ENCODE measurements at places on chromosomes 13 and 19.
A peak's percentile ranks its signal among the peaks of the same experiment; 100 is the strongest.

- no peak for DNase-seq
These were observed 280.5 kb downstream of the UQCRFS1 start for GRCh38 chr19:28932446-28932845.

- peak; percentile 96 for DNase-seq
These were observed 35.9 kb downstream of the COG3 start for GRCh38 chr13:45500492-45501174.

- DNase-seq = no peak
These were observed 25.2 kb downstream of the IGFL1 start for GRCh38 chr19:46254776-46255175.

DNA sequence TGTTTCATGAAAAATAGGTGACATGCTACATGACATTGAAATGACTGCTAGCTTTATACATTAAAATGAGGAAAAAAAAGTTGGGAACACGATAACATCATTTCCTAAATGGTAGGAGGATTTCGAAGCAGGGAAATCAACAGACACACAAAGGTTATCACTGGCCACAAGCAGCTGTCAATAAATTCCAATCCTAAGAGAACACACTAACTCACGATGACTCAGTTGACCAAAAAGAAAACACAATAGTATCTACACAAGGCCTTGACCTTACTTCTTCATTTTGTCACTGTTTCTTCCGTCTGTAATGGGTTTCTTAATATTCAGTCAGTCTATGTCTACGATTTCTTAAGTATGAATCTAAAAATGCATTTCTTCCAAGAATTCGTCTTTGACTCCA, 36.5 kb downstream of the STARD13 start:
- DNase-seq = peak; percentile 81

DNA sequence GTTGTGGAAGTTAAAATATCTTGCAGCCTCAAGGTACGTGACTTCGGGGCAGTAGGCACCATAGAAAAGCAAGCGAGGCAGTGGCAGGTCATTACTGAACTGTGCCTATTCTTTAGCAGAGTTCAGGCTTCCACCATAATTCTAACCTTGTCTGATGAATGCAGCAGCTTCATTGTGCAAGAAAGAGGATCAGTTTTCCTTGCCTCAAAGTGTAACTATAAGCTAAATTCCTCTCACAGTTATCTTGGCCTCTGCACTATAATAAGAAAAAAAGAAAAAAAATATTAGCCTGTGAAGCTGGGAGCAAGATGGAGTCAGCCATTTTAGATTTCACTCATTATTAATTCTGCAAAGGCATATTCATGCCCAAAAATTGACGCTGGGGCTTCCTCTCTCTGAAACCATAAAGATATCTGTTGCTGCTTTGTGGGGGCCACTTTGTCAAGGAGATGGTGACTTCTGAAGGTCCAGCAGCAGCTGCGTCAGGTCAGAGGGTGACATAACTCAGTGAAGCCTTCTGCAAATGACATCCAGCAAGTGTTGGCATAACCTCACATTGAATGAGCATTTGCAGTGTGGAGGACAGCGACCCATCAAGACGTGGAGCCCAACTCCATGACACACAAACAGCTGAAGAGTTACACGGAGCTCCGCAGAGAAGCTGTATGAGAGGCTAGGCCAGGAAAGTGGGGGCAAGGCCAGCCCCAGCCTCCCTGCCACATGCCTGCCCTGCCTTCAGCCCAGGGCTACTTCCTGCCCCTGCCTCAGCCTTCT, 23.1 kb upstream of the SACS start:
- peak; percentile 28 for DNase-seq

DNA sequence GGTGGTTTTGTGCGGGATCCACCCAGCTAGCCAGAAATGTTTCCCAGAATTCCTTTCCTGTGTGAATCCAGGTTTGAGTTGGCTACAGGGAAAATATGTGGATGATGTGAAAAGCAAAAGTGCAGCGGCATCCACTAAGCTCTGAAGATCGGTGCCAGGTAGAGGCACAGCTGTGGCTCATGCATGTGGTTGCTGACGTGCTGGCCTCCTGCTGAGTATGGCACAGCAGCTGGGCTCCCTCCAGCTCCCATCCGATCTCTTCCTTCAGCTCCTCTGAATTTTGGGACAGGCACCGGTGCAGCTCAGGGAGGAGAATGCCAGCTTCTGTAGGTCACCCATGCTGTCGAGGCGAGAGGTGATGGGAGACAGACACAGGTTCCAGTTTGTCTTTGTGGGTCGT, 84.0 kb upstream of the GSX1 start:
- DNase-seq = no peak

- DNase-seq = peak; percentile 89
These were observed 314.2 kb downstream of the DLEU7 start for GRCh38 chr13:50529154-50529882.

DNA sequence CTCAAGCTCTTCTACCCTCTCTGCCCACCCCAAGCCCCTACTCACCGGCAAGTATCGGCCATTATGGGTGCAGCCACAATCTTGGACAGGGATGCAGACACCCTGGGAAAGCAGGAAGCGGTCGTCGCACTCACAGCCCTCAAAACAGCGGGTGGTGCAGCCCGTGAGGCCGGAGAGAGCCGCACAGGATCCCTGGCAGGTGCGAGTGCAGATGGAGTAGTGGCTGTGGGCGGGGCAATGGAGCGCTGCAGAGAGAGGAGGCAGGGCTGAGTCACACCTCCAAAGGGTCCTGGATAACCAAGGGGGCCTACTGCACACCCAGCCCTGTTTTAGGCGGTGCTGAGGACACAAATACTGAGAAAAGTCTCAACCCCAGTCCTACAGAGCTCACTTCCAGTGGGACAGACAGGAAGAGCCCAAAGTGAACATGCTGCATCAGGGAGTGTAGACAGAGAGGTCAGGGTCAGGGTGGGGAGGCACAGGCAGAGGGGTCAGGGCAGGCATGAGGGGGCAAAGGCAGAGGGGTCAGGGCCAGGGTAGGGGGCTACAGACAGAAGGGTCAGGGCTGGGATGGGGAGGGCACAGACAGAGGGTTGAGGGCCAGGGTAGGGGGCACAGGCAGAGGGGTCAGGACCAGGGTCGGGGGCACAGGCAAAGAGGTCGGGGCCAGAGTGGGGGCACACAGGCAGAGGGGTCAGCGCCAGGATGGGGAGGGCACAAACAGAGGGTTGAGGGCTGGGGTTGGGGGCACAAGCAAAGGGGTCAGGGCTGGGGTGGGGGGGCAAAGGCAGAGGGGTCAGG, 24.2 kb upstream of the FBL start:
- DNase-seq = no peak

DNA sequence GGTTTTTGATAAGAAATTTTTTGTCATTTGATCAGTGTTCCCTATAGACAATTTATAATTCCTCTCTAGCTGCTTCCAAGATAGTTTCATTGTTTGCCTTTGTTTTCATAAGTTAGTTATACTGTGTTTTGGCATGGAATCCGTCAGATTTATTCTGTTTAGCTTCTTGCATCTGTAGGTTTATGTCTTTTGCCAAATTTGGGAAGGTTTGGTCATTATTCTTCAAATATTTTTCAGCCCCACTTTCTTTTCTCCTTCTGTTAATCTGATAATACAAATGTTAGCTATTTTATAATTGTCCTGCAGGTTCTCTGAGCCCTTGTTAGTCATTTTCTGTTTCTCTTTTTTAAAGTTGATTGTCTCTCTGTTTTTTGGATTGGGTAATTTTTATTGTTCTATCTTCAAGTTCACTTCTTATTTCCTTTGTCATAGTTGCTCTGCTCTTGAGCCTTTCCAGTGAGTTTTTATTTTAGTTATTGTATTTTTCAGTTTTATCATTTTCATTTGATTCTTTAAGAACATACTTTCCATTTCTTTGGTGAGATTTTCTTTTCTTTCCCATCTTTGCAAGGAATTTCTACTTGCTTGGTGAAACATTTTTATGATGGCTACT, 5.9 kb upstream of the FCGBP start:
- DNase-seq = no peak

DNA sequence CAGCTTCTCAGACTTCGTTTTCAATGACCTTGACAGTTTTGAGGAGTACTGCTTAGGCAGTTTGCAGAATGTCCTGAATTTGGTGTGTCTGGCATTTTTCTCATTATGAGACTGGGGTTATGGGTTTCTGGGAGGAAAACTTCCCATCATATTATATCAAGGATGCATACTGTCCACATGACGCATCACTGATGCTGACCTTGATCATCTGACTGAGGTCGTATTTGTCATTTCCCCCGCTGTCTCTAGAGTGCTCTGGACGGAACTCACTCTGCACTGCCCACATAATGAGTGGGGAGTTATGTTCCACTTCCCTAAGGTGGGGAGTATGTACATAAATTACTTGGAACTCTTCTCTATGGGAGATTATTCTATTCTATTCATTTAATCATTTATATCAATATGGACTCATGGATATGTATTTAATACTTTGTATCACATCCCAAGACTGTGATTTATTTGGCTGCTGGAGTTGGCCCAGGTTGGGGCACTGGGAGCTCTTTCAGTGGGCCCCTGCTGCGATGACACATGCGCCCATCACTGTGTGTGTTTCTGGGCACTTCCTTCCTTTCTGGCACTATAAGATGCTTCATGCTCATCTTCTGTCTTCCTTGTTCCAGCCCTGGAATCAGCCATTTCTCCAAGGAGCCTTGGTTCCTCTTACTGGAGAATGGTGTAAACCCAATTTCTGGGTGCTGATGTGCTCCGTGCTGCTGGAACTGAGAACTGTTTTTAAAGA, 138.6 kb downstream of the MIPEP start:
- DNase-seq = peak; percentile 27

GRCh38 chr13:73133531-73133930, 74.7 kb downstream of the KLF5 start:
- no peak for DNase-seq

DNA sequence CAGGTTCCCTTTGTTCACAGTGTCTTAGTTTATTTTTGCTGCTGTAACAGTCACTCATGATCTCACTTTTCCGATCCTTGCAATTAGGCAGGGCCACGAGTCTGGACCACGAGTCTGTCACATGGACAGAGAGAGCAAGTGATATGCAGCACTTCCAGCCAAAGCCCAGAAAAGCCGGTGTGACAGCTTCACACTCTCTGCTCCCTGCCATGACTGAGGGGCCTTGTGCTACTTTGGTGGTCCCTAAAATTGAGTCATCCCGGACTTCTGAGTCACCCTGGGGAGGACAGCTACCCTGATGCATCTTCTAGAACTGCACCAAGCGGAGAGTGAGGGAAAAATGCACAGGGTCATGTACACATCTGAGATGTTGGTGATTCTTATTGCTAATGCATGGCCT, 179.6 kb downstream of the EFNB2 start:
- DNase-seq = no peak

GRCh38 chr13:89455741-89456140, 1784.6 kb downstream of the SLITRK5 start:
- no peak for DNase-seq

DNA sequence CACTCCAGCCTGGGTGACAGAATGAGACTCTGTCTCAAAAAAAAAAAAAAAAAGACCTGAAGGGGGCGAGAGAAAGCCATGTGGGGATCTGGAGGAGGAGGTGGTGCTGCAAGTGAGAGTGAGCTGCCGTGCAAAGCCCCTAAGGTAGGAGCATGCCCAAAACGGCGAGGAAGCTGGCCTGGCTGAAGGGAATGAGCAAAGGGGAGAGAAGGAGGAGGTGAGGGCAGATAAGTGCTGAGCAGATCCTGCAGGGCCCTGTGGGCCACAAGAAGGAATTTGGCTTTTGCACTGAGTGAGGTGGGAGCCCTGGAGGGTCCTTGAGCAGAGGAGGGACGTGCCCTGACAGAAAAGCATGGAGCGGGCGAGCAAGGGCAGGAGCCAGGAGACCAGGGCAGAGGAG, 19.4 kb upstream of the ADGRE5 start:
- DNase-seq = no peak

- DNase-seq = peak; percentile 90
These were observed 551.6 kb downstream of the MYO16 start for GRCh38 chr13:109180905-109181425.

DNA sequence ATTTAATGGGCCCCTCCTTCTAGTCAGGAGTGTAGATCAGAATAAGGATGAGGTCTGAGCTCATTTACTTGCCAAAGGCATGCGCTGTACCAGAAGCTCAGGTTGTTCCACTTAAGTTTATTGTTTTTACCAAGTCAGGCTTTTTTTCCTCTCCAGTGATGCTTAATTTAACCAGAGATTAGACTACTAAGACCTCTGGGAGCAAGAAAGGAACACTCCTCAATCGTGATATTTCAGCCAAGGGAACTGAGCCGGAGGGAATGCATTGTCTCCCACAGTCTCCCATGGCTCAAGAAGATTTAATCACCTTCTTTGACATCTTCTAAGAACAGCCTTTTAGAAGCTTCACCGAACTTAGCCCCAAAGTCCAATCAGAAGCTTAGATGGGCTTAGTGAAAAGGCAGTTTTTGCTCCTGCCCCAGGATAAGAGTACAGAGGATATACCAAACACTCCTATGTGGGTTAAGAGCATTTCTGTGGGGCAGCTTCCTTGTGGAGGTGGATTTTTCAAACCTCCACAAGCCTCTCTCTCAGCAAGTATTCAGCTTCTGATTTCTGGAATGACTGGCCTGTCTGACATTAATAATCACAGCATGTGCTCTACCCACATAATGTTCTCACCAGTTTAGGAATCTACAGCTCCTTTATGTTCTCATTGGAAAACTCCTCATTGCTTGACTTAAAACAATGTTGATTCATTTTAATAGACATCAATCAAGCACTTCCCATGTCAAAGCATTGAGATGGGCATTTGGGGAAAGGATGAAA, 322.7 kb downstream of the SUCLA2 start:
- DNase-seq = no peak

GRCh38 chr13:49608651-49609331, 19.5 kb upstream of the ARL11 start:
- peak; percentile 10 for DNase-seq

- DNase-seq = no peak
These were observed 1003.7 kb downstream of the SLITRK1 start for GRCh38 chr13:82878536-82878935.

DNA sequence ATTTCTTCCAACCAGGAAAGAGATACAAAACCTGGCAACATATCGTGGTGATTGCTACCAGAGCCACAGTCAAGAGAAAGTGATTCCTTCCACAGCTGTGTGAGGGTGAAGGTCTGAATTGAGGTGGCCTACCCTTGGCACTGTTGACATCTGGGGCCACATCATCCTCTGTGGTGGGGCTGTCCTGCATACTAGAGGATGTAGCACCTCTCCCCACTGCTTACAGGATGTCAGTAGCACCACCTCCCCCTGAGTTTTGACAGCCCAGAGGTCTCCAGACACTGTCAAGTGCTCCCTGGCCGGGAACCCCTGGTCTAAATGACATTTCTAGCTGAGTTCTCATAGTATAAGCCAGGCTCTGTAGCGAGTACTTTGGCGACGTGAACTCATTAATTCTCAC, 15.5 kb downstream of the PTGER1 start:
- no peak for DNase-seq

DNA sequence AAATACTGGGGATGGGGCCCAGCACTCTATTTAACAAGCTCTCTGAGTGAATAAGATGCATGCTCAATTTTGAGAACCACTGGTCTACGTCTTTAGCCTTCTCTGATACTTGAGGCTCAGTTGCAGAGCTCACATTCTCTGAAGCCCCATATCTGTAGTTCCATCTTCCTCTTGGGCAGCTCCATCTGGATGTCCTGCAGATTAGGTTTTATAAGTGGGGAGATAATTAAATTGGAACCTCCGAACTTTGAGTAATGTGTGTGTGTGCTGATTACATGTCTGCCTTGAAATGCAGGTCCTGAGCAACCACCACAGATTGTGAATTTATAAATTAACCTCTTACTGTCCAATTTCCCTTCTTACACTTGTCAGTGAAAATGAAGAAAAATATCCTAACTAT, 7.2 kb upstream of the RASL11A start:
- DNase-seq = no peak
